Vein endothelial cell (primary cell): ENCODE measurements at places on chromosomes 12 and 14. TPM values are rescaled to one million over a fixed set of nuclear protein-coding genes. Genes with fewer than 3 reads are reported as not detected.

Gene ART4
- 23.8 and 42.1 TPM in 2 replicates for total RNA-seq

Gene UNC79
- total RNA-seq: under 0.01 TPM in 1 of 2 replicates, not detected in the other

Gene TRIM9
- under 0.01 TPM in 2 replicates for total RNA-seq

Gene PPM1H
- total RNA-seq: 2.3 and 4.3 TPM in 2 replicates

Gene C12orf56
- not detected in 2 replicates for total RNA-seq

Gene TXNRD1
- 376 and 516 TPM in 2 replicates for total RNA-seq

Gene CIROP
- total RNA-seq: not detected in 2 replicates

Gene MAP1LC3B2
- 0.33 and 0.86 TPM in 2 replicates for total RNA-seq

Gene NTS
- total RNA-seq: not detected in 2 replicates

Gene NINJ2
- 0.38 and 1.6 TPM in 2 replicates for total RNA-seq

Gene TAS2R20
- 3.9 and 5.4 TPM in 2 replicates for total RNA-seq

Gene STYX
- total RNA-seq: 32.0 and 41.6 TPM in 2 replicates

Gene TMEM63C
- not detected in 2 replicates for total RNA-seq

Gene ISM2
- total RNA-seq: under 0.01 and 0.10 TPM in 2 replicates

Gene CACNA1C
- 0.86 and 0.98 TPM in 2 replicates for total RNA-seq

Gene MYF5
- total RNA-seq: not detected in 2 replicates

Gene AKAP6
- total RNA-seq: 0.57 and 0.98 TPM in 2 replicates

Gene DAO
- not detected in 2 replicates for total RNA-seq

Gene AJUBA
- total RNA-seq: 54.9 and 71.9 TPM in 2 replicates

Gene DHRS2
- 0.38 TPM in 1 of 2 replicates, not detected in the other for total RNA-seq
